ENCODE measurements at places on chromosomes 4 and X. TPM values are rescaled to one million over a fixed set of nuclear protein-coding genes. Genes with fewer than 3 reads are reported as not detected.

The SUV39H1 gene
- total RNA-seq = 6.4 TPM

The SYN1 gene
- total RNA-seq = 0.16 TPM

DNA sequence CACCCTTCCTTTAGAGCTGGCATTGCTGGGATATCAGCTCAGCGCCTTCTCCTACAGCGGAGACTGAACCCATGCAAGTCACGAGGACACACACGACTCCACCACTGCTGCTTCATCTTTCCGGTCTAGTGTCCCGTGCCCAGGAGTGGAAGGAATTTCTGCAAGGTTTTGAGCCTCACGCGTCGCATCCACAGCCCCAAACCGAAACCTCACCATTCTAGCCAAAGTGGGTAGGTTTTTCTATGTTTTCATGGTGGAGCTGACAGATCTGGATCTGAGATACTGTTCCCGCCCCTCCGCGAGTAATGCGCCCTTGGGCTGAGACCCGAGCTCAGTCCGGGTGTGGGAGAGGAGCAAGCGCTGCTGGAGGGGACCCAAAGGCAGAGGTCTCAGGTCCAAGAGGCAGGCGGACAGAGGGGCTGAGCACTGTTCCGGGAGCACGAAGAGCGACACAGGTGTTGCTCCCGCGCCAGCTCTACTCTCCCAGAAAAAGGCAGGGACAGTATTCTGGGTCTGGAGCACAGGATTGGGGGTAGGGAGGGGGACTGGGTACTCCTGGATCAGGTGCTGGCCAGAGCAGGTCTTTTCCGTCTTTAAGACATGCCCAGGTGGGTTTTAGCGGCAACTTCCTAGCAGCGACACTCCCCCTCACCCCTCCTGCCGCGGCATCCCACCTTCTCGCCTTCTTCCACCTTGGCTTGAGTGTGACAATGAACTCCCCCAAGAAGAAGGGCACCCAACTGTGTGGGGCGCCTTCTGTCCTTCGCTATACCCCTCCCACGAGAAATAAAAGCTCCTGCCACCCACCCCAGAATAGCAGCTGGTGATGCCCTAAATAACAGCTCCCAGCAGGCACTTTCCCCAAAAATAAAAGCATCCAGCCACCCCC lies 1.8 kb downstream of the EPHA5 start:
- ATAC-seq = no peak

DNA sequence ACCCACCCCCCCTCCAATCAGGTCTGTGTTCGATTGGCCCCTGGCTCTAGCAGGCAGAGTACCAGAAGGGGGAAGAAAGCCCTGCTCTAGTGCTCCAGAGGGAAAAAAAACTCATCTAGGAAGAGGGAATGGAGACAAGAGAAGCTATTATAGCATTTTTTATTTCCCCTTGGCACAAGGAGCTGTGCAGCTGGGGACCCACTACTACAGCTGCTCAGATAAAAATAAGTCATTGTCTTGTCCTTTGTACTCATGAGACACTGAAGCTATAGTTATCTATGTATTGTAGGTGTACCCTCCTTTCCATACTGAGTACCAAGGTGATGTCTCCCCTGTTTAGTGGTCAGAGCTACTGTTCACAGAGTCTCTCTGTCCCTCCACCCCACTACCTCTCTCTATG lies 14.3 kb downstream of the CCDC160 start:
- no peak for ATAC-seq

DNA sequence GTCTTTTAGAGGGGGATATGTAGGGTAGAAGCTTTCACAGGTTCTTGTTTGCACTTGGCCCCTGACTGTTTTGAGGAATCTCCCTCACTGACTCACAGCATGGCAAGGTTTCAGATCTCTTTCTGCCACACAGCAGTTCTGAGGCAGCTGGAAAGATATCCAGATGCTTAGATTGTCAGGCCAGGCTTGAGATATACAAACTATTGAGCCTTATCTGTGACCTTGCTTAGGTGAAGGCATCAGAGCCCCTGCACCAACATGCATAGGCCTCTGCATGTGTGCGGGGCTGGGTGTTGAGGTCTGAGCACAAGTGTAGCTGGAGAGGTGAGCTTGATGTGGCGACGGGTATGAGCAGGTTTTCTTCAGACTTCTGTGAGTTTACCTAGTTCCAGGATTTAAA lies 80.9 kb upstream of the MSANTD1 start:
- ATAC-seq = peak; percentile 11

DNA sequence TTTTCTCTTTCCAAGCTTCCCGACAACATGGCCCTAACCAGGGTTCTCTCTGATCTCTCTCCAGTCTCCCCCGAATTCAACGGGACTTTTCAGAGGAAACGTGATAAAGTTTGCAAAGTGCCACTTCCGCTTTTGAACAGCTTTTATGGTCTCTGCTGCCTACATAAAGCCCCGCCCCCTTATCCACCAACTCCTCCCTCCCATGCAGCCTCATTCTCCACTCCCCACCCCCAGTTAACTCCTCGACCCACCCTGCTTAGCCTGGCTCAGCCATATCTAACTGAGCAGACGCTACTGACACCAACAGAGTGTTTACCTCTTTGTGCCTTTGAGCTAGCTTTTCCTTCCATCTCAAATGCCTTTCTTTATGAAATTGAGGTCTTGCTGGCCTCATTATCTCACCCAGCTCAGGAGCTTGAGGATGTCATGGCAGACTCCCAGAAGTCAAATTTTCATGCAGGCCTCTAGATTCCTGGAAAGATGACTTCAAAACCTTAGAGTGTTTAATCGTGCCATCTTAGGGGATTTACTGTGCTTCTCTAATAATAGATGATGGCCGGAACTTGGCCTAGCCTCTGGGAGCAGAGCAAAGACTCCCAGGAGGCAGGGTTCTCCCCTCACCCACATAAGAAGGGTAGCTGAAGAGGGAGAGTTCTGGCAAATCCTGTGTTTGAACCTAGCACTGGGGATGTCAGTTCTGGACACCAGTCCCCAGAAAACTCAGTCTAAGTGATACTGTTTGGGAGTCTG lies 606.0 kb downstream of the BCOR start:
- ATAC-seq = no peak

DNA sequence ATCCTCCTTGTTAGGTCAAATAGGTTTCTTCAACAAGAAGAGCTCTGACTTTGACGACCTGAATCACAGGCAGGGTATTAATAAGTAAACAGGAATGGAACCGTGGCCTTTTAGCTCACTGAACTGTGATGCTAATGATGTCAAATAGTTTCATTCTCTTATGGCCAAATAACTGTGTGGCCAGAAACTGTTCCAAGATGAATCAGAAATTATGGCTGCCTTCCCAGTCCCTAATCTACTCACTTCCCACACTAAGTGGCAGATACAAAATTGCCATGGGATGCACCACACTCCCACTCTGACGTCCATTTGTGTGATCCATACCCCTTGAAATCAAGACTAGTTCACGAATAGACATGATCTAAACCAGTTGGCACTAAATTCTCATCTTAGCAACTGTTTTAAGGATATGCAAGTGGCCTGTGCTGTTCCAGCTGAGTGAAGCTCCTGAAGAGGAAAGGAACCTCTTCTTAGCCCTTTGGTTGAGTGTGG lies 455.4 kb downstream of the IL15 start:
- peak; percentile 62 for ATAC-seq

DNA sequence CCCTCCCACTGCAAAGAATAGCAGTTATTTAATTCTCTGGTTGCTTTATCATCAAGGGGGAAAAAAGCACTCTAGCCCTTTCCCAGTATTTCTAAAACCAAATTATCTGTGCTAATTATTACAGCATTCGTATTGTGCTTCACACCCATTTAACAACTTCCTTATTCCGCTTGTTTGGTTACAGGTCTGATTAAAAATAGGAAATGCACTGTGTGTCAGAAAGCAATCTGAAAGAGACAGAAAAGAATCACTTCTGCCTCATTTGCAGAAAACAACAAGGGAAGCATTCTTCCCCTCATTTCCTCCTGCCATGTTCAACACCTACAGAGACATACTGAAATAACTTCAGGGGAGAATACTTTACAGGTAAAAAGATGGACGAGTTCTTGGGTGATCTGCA lies 114.9 kb upstream of the MAP3K15 start:
- no peak for ATAC-seq

GRCh38 chrX:48899078-48899410 lies 1.3 kb downstream of the PQBP1 start:
- no peak for ATAC-seq

DNA sequence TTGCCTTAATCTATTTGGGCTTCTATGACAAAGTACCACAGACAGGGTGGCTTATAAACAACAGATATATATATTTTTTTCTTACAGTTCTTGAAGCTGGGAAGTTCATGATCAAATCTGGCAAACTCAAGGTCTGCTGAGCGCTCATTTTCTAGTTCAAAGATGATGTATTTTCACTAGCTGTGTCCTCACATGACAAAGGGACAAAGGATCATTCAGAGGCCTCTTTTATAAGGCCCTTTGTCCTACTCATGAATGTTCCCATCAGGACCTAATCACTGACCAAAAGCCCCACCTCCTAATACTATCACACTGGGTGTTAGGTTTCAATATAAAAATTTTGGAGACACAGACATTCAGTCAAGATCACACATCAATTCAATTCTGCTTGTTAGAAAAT lies 2025.2 kb downstream of the PCDH7 start:
- no peak for ATAC-seq

DNA sequence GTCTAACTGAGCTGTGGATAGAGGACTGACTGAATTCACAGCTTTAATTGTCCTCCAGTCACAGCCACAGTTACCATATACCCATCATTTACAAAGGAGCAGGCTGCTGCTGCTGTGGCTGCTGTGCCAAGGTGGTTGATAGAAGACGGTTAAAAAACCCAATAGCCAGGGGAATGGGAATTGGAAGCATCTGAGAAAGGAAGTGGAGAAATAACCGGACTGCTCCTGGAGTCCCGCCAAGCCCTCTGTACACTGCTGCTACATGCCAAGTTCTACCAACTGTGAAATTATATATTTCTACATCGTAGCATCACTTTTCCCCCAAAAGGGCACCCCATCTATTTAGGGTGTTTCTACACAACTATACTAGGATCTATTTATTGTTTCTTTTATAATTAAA lies 279.7 kb upstream of the ARX start:
- ATAC-seq = no peak

DNA sequence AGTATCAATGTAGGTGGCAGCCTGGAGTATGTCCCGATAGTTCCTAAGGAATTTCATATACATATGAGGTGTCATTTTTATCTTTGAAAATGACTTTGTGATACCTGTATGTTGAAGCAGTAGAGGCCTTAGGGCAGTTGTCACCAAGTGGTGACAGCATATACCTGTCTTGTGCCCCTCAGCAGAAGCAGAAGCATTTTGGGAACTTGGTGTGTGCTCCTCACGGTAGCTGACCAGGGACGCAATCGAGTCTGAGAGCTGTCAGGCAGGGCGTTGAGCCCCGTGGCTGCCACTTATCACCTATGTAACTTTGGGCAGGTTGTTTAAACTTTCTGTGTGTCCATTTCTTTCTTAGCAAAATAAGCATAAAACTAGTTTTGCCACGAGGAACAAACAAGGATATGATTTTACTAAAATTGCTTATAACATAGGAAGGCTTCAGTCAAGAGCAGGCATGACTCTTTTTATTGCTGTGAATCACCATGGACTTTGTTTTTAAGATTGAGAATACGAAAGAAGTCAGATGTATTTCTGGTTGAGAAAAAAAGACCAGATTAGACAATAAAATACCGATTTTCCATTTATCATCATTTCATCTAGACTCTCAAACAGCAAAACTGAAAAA lies 161.5 kb downstream of the CPE start:
- ATAC-seq = no peak

GRCh38 chrX:43836435-43837184 lies 45.6 kb downstream of the MAOB start:
- no peak for ATAC-seq

Measured in esophagus mucosa (tissue), 1 donor.